ENCODE measurements at places on chromosomes 5 and 9. TPM values are rescaled to one million over a fixed set of nuclear protein-coding genes. Genes with fewer than 3 reads are reported as not detected.

DNA sequence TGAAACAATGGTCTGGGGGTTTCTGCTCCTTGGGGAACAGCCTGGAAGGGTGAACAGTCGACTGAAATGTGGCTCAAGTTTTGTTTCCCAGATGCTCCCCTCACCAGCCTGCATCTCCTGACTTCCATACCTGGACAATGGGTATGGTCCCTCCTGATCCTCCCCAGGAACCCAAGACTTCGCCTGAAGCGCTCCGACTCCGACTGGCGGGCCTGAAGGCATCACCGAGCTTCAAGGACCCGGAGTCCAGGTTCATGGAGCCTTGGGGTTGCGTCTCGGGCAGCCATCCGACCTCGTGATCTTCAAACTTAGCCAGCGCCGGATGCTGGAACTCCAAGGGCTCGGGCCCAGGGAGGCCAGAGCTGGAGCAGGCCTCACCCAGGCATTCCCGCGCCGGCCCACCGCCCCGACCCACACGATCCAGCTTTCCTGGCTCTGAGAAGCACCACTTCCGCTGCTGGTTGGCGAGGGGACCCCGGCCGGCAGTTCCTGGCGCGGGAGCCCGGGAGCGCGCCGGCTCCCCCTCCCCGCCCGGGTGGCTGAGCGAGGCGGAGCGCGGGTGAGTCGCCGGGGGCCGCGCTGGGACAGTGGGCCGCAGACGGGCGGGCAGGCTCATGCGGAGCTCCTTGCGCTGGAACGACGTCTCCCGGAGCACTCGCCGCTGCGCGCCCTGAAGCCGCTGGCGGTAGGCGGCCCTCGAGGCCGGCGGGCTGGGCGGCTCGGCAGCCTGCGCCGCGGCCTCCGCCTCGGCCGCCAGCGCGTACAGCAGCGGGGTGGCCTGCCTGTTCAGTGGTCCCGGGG lies 5.2 kb downstream of the SHROOM1 start:
- peak; percentile 62 for DNase-seq

- peak; percentile 18 for DNase-seq
These were observed 27.9 kb downstream of the MED10 start for GRCh38 chr5:6350277-6351090.

DNA sequence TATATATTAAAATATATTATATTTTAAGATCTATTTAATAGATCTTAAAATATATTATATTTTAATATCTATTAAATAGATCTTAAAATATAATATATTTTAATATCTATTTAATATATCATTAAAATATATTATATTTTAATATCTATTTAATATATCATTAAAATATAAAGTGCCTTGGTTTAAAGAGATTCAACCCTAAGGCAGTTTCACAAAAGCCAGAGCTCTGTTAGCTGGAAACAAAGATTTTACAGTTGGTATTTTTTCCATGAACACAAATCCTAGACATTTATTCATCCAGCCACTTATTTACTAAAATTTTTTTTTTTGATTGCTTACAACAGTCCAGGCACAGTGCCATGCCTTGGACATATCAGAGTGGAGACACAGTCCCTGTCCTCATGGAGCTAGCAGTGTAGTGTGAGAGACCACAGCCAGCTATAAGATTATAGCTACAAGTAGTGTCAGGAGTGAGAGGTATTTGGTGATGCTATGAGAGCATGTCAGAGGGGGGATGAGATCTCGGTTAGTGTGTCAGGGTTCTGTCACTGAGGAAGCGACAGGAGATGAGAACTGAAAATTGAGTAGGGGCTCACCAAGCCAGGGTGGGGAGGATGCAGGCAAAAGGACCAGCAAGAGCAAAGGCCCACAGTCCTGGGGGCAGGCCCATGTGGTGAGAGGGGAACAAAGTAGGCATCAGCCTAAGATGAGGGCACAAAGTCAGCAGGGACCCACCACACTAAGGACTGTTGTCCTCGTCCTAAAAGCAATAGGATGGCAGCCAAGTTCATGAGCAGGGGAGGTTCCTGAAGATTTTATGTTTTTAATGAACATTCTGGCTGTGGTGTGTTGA lies 74.5 kb downstream of the FBXO38 start:
- DNase-seq, result no peak

DNA sequence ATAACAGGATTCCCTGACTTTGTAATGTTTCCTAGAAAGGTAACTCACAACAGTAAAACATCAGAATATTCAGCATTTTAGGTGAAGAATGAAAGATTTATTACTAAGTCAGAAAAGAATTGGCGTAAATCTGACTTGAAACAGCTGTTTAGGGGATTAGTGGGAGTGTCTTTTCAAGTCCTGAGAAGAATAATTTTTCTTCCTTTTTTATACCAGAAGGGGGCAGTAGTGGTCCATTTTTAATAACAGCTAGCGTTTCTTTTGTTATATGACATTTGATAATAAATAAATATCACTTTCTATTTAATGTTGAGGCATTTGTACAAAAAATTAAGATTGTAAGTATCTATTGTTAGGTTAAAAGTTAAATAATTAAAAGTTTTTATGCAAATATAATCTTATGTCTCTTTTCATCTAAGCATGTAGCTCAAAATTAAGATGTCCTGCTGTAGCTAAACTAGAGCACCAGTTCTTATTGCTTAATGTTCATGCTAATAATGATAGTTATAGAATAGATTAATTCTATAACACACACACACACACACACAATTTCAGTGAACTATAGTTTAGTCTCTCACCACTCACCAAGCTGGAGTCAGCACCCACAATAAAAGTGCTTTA lies 258.7 kb upstream of the ARRDC3 start:
- no peak for DNase-seq

DNA sequence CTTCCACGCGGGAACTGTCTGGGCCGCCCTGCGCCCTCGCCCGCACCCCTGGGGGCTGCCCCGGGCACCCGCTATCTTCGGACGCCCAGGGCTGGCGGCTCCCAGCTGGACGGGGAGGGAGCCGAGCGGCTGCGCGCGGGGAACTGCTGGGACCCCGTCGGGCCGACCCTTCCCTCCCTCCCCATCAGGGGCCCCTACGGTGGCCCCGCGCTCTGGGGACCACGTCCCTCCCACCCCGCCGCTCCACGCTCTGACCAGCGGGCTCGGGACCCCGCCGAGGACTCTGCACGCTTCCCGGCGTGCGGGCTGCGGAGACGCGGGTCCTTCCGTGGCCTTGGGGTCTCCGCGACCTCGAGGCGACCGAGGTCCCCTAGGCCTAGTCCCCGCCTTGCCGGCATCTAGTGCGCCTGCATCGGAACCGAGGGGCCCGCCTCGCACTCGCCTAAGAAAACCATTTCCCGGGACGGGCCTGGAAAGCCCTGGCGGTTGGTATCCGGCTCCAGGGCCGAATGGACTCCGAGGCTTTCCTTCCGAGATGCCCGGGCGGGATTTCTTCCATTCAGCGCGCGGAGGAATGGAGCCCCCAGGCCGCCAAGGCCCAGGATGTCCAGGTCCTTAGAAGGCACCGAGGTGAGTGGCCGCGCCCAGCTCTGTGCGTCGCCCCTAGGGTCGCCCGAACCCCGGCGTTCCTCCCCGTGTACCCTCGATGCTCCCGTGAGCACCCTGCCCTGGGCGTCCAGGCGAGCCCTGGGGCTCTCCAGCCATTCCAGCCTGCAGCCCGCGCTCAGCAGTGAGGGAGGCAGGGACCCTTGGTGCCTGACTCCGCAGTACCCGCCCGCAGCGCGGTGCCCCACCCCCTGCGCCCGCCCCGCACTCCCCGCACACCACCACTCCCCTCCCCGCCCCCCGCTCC lies 705 bp upstream of the SLC6A3 start:
- no peak for DNase-seq

DNA sequence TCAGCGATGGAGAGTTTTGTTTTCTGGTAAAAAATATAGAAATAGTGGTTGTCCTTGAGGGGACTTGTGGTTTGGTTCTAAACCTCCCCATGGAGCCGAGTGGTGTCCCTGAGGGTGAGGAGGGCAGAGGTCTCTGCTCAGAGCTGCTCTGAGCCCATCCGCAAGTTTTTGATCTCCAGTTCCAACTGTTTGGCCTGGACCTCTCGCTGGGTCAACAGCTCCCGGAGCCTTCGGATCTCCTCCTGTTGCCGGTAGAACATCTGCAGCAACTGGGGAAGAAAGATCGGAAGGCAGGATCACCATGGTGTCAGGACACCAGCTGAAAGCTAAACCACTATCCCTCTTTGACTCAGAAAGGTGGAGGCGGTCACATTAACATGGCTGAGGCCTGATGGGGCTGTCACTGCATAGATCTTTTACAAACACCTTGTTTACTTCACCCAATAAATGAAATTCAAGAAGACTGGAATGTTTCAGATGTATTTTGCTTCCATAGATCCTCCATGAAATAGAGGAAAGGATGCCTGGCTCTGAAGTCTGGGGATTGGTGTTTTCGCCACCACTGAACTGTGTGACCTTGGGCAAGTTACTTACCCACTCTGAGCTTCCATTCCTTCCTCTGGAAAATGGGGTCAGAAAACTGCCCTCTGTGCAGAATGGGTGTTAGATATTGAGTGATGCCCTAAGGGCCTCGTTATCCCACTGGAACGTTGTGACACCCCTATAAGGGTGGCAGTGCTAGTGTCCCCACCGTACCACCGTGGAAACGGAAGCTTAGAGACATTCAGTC lies 5.8 kb upstream of the TRIM14 start:
- DNase-seq, result no peak

DNA sequence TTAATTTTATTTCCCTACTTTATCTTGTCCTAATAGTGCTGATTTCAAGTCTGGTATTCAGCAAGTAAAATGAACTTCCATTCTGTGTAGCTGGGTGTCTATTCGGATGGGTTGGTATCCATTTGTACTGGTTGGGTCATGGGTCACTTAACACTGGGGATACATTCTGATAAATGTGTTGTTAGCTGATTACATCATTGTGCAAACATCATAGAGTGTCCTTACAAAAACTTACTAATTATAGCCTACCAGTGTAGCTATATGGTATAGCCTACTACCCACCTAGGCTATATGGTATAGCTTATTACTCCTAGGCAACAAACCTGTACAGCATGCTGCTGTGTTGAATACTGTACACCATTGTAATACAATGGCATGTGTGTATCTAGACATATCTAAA lies 1373.7 kb upstream of the DMAC1 start:
- DNase-seq, result no peak

The GZMA gene
- 6.1 TPM for total RNA-seq

The ANKRD31 gene
- 0.38 TPM for total RNA-seq

The CREBRF gene
- total RNA-seq, result 49.7 TPM

All from kidney (tissue), 22 donors.